Stimulated activated CD8-positive, alpha-beta memory T cell treated with anti-CD3 and anti-CD28 coated beads, Interleukin-4, amount 100 ng/mL, for 4 hours (primary cell): ENCODE measurements at places on chromosomes 3 and 15.

- DNase-seq: no peak
These were observed 16.9 kb downstream of the THBS1 start for GRCh38 chr15:39597751-39598185.

DNA sequence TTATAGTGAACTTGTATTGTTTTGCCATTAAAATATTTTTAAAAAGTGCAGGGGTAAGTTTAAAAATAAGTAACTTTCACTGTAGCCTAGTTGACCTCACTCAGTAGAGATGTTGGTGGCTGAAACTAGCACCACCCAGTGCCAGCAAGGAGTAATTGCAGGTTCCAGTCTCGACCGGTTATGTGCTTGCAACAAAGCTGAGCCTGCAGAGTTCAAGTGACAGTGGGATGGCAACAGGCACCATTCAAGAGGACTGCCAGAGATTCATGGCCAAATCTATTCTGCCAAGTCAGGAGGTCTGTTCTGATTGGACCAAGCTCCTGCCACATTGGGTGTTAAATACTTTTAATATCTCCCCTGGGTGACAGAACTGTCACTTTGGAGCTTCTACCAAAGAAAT lies 2.7 kb downstream of the ADAMTS7 start:
- no peak for DNase-seq

DNA sequence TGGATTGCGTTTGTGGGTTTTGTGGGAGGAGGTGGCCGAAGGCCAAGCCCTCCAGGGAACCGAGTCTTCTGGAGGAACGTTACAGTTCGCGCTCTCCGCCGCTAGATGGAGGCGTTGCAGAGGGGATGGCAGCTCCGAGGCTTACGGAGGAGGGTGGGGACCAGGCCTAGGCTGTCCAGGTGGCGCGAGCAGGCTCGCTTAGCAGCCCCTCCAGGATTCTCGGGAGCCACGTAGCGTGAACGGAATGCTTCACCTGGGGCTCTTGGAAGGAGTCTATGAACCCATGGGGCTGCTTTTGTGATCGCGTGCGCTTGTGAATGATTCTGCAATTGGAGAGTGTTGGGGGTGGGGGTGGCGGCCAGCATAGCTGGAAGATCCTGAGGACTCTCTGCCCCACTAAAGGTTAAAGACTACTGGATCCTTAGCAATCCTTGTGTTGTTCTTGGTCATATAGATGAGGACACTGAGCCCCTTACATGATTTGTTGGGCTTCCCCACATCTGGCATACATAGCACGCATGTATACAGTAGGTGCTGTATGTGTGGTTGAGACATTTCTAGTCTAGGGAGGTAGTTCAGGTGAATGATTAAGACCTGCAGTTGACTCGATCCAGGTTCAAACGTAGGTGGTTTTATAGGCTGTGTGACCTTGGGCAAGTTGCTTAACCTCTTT lies 25.7 kb downstream of the FAM3D start:
- no peak for DNase-seq

GRCh38 chr3:182182531-182182968 lies 470.8 kb downstream of the SOX2 start:
- DNase-seq: no peak

DNA sequence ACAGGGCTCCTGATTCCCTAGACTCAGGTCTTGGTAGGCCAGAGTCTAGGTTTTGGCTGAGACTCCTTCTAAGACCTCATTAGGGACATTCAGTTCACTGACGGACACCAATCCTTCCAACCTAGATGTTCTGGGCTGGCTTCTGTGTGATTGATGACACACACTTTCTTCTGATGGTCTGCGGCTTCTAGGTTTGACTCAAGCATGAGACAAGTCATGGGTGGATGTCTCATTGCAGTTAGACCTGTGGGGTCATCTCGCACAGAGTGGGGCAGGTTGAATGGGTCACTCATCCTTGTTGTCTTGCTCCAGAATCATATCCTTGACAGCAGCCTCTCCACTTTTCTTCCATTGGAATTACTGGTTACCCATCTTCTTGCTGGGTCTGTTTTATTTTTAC lies 35.8 kb downstream of the ARNT2 start:
- DNase-seq: no peak

DNA sequence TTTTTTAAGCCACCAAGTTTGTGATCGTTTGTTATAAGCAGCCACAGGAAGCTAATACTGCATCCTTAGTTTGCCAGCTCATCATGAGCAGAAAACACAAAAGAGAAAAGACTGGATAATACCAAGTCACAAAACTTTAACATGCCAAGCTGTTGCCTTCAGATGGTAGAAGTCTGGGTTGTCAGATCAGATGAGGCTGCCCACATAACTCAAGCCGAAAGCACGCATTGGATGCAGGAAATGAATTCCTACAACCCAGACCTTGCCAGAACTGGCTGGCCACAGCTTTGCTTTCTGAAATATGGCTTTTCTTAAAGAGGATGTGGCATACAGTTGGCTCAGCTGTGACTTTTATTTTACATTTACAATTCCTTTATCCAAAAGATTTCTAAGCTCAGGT lies 118.3 kb upstream of the NEO1 start:
- DNase-seq: no peak

- no peak for DNase-seq
These were observed 532 bp upstream of the ESYT3 start for GRCh38 chr3:138433892-138434275.

DNA sequence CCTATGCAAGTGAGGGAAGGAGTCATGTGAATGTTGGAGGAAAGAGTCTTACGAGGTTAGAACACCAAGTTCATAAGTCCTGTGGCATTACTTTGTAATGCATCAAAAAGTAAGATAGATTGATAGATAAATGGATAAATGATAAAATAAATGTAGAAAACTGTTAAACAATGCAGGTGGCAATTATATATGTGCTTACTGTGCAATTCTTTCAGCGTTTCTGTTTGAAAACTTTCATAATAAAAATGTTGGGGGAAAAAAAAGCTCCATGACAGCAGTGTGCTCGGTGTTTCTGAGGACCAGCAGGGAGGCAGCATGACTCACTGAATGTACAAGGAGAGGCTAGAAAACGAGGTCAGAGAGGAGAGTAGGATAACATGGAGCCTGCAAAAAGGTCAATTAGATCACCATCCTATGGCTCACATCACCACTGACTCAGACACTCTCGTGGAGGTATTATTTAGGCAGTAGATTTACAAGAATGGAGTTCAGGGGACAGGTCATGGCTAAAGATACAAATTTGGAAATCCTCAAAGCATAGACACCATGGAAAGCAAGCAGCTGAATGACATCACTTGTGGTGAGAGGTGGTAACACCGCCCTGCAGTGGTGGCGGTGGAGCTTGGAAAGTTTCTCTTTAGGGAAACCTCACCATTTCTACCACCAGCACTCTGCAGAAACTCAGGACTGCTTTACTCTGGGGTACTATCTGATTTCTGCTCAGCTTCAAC lies 219.8 kb downstream of the CTNNB1 start:
- DNase-seq: no peak

GRCh38 chr3:129317848-129318247 lies 39.2 kb downstream of the HMCES start:
- no peak for DNase-seq

DNA sequence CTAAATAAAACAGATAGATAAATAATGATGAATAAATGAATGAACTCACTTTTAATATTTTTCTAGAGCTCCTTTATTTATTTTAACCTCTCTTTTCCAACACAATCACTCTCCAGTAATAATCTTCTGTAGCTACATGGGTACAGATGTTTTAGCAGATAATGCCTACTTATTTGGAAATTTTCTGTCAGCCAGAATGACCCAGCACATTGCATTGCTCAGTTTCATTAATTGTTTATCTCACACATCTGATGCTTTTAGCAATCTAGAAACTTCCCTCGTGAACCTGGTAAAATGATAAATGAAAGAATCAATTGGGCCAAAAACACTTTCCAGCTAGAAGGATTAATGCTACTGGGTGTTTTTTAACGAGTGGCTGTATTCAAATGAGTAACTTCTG lies 14.9 kb upstream of the MYH15 start:
- DNase-seq: no peak

DNA sequence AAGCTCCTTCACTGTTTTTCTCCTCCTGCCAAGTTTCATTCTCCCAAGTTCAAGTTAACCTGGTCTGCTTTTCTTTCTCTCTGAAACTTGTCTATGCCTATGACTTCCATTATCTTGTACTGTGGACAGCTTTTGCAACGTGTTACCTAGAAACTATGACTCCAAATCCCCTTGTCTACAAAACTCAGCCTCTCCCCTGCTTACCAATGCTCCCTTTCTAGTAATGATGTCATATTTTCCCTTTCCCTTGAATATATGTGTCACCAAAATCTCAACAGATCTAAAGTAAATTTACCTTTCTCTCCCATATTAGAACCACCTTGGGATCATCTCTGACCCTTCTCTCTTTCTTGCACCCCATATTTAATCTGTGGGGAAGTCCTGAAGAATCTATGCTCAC lies 10.5 kb upstream of the ABHD2 start:
- no peak for DNase-seq

DNA sequence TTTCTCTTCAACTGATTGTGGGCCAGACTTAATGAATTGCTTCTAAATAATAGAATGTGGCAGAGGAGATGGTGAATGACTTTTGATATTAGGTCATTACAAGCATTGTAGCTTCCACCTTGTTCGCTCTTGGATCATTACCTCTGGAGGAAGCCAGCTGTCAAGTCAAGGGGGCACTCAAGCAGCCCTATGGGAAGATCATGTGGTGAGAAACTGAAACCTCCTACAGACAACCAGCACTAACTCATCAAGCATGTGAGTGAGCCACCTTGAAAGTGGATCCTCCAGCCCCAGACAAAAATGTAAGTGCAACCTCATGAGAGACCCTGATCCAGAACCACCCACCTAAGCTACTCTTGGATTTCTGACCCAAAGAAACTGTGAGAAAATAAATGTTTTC lies 109.8 kb upstream of the TBC1D5 start:
- no peak for DNase-seq

- no peak for DNase-seq
These were observed 56.8 kb downstream of the DNAJB8 start for GRCh38 chr3:128409624-128410581.

DNA sequence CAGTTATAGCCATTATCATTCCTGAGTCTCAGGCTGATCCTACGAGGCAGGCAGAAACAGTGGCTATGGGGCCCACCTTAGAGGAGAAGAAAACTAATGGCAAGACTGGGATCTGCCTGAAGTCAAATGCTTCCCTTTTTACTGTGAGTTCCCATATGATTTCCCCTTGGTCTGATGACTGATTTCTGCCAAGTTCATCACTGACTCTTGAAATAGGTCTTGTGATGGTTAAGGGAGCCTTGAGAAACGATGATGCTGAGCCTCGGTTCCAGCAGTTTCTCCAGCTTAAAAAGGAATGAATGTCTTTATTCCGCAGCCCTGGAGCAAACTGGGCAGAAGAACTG lies 29.4 kb upstream of the LDHAL6B start:
- no peak for DNase-seq

GRCh38 chr3:148778926-148779325 lies 48.7 kb upstream of the CPB1 start:
- no peak for DNase-seq

GRCh38 chr3:47404431-47404876 lies 23.6 kb downstream of the PTPN23 start:
- DNase-seq: no peak

GRCh38 chr15:90388462-90389380 lies 679 bp downstream of the IQGAP1 start:
- DNase-seq: peak; percentile 21

GRCh38 chr15:70418943-70419342 lies 321.2 kb upstream of the TLE3 start:
- no peak for DNase-seq

GRCh38 chr3:60333710-60334109 lies 917.5 kb downstream of the FHIT start:
- no peak for DNase-seq

DNA sequence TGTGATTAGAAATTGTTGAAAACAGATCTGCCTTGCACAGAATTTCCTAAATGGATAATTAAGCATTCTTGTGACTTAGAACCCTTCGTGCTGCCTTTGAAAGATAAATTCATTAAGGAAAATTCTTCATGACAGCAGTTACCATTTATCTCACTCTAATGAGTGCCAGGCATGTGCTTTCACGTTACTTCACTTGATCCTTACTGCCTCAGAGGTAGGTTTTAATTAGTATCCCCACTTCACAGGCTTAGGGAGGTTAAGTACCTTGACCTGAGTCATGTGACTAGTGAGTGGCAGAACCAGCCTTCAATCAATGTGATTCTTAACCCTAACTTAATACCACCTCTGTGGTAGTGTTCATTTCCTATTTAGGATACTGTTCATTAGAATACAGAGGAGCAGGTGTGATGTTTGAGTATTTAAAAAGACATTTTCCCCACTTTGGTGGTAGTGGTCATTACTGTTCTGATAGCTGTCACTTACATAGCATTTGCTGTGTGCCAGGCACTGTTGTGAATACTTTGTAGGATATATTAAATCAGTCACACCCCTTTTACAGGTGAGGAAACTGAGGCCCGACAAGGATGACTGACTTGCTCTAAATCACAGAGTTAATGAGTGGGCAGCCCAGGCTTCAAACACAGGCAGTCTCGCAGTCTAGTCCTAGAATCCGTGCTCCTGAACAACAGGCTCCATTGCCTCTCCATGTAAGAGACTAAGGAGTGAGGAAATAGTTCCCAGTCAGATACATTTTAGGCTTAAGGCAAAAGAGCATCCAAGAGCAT lies 57.9 kb downstream of the RLBP1 start:
- DNase-seq: no peak

GRCh38 chr3:149291178-149291577 lies 42.3 kb downstream of the TM4SF18 start:
- no peak for DNase-seq

DNA sequence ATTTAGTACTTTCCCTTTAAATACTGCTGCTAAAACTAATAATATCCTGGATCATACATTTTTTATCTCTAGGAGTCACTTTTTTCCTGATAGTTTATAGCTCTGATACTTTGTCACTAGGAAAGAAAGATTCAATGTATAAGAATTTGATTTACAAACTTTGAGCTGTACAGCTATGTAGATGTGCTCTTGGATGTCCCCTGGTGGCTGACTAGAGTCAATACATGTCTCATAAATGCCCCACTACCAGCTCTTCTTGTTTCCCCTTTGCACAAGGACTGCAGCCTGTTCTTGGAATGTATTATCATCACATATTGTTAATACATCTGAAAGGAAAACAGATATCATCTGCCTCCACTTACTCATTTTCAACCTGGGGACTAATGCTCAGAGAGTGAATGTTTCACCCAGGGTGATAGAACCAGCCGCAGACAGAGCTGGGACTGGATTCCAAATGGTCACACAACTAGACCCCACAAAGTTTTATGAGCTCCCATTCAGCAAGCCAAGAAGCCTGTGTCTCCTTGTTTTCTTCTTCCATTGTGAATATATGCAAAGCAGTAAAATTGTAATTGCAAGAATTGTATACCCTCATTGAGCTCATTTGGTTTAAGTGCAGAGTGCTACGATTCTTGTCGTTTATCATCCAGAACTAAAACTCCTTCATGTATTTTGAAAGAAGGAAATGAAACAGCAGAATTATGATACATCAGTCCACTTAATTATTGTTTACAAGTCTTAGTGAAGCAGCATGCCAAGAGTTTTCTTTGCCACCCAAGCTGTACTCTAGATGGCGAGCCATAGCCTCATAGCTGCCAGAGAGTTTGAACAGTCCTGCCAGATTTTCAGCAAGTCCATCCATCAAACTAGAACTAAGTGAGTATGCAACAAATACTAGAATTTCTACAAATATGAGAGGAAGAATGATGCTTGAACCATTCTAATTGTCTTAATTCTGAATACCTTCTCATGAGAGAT lies 261.6 kb upstream of the LMCD1 start:
- no peak for DNase-seq

- no peak for DNase-seq
These were observed 951 bp downstream of the GPR62 start for GRCh38 chr3:51955893-51956770.

- no peak for DNase-seq
These were observed 406.0 kb upstream of the TMCO5A start for GRCh38 chr15:37528432-37528831.
